MCF 10A (cell line): ENCODE measurements at places on chromosomes 1 and 21. TPM values are rescaled to one million over a fixed set of nuclear protein-coding genes. Genes with fewer than 3 reads are reported as not detected.

- DNase-seq: peak; percentile 87
Measured at GRCh38 chr1:233904633-233905415, at the start of gene SLC35F3. Gene SLC35F3, plus strand, starts transcription at chr1:233904676.

- no peak for DNase-seq
Measured at GRCh38 chr1:173014160-173014559, 36.6 kb downstream of the TNFSF18 start.

GRCh38 chr21:33964706-33965325 lies 49.2 kb upstream of the ATP5PO start:
- DNase-seq: no peak

DNA sequence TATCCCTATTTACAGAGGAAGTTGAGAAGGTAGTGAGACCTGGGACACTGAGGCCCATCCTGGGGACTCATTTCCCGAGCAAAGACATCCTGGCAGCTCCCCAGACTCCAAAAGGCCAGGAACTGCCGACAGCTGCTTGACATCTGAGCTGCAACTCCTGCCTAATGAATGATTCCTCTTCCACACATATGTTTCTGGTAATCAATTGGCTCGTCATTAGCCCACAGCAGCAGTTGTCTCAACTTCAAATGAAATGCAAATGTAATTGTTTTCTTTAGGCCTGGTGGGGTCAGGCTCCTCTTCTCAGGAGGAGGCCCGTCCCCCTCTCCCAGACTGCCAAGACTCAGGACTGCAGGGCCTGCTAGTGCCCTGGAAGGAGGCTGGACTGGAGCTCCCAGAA lies 61.8 kb upstream of the DISP3 start:
- DNase-seq: no peak

DNA sequence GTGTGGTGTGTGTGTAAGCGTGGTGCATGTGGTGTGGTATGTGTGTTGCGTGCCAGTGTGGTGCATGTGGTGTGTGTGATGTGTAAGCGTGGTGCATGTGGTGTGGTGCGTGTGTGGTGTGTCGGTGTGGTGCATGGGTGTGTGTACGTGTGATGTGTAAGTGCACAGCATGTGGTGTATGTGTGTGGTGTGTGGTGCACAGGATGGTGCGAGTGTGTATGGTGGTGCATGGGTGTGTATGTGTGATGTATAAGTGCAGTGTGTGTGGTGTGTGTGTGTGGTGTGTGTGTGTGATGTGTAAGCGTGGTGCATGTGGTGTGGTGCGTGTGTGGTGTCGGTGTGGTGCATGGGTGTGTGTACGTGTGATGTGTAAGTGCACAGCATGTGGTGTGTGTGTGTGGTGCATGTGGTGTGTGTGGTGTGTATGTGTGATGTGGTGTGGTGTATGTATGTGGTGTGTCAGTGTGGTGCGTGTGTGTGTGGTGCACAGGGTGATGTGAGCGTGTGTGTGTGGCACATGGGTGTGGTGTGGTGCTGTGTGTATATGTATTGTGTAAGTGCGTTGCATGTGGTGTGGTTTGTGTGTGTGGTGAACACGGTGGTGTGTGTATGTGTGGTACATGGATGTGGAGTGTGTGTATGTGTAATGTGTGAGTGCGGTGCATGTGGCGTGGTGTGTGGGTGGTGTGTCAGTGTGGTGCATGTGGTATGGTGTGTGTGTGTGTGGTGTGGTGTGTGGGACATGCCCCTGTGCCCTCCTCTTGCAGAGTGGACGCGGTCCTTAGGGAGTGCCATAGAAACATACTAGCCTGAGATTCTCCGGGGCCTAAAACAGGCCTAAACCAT lies 1.1 kb upstream of the C2CD2 start:
- no peak for DNase-seq

GRCh38 chr1:231584117-231584516 lies 42.5 kb upstream of the DISC1 start:
- DNase-seq: peak; percentile 73

- DNase-seq: peak; percentile 44
Measured at GRCh38 chr21:39314143-39315027, 953 bp upstream of the BRWD1 start.

DNA sequence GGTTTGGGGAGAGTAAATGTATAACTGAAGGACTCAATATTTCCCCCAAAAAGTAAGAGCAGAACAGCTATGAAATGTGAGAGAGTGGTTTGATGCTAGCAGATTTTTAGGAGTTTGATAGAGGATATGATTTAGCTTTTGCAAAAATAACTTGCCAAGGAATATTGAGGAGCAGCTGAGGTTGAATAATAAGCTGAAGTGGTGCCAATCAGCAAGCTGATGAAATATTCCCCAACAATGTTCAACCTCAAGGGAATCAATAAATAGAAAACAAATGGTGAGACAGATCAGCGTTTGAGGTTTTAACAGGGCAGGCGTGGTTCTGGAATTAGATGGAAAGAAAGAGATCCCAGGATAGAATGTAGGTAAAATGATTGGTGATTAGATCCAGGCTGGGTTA lies 413.4 kb upstream of the ADAMTS5 start:
- DNase-seq: no peak

- no peak for DNase-seq
Measured at GRCh38 chr1:115343200-115343737, 5.2 kb upstream of the NGF start.

DNA sequence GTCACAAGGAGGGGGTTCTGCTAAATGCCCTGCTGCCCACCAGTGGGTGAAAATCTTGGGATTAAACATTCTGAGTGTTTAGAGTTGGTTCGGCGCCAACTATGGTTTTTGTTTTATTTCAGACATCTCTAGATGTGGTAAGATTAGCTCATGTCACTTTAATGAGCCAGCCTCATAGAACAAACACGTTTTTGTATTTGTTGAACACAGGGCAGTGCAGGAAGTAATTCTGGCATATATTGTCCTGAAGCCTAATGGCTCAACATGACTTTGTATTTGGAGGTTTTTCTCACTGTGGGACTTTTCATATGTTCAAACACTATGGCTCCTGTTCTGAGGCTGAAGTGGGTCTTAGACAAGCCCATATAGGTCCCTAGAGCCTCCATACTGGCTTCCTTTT lies 107.8 kb downstream of the NGF start:
- no peak for DNase-seq

GRCh38 chr1:92709738-92710137 lies 75.2 kb downstream of the EVI5 start:
- DNase-seq: peak; percentile 43

ARHGAP29 gene
- 38.6 and 46.7 TPM in 2 replicates for total RNA-seq

DNA sequence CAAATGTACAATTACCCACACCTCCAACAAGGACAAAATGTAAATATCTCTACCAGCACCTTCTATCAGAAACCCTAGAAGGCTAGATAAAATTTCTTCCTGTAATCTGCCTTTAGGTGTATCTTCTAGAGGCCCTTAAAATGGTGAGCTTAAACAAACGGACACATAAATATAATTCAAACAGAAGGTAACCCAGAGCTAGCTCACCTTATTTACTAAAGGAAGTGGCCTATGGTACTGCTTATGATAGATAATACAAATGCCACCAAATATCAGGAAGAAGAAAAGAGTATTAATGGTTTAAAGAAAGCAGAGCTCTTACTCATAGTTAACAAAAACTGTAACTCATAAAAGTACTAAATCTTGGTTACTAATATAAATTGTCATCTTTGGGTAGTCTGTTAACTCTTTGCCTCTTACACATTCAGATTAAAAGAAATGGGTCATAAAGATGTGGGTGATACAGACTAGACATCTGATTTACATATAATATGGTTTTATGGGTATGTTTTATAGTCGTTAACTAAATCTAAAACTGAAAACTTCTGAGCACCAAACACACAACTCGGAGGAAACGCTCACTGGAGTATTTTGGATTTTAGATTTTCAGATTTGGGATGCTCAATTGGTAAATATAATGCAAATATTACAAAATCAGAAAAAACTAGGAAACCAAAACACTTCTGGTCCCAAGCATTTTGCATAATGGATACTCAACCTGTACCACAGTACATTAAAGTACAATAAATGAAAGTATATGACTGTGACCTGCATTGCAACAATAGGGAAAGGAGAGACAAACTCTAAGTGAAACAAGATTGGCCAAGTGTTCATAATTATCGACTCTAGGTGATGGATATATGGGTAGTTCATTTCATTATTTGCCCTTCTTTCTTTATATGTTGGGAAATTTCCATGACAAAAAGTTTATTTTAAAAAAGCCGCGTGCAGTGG lies 23.2 kb downstream of the TRIT1 start:
- no peak for DNase-seq

DNA sequence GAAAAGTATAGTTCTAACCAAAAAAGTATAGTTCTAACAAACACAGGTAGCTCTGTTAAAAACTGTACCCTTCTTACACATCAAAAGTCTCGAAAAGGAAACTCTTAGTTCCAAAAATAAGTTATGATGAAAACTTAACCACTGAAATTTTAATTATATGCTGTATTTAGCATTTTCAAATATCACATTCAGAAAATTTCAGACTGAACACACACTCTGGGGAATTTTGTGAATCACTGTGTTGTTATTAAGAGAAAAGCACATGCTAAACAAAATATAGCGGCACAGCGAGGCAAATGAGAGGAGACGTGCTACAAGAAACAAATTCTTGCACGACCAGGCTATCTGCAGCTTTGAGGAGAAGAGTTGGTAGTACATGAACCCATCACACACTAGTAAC lies 30.4 kb downstream of the VAV3 start:
- no peak for DNase-seq

BRDT gene
- total RNA-seq: not detected in 2 replicates

TEDDM1 gene
- not detected in 2 replicates for total RNA-seq

CTSK gene
- total RNA-seq: 6.2 and 6.4 TPM in 2 replicates

GRCh38 chr1:26548841-26549240 lies 19.3 kb downstream of the RPS6KA1 start:
- DNase-seq: no peak

GRCh38 chr1:202725526-202725925 lies 15.3 kb upstream of the SYT2 start:
- no peak for DNase-seq

DNA sequence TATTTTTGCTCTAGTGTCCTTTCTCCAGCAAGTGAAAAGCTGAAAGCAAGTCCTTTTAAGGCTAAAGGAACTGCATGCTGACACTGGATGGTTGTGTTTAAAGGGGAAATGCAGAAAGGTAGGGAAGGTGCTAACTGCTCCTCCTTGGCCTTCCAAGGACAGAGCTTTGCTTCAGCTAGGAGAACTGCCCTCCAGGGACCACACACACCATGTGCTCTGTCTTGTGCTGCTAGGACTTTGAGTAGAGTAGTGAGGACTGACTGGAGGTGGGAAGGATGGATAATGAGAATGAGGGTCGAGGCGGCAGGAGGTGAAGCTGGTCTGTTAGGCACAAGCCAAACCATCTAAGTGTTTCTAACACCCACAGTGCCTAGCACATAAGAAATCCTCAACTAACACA lies 77.9 kb downstream of the WDR3 start:
- DNase-seq: no peak

DNA sequence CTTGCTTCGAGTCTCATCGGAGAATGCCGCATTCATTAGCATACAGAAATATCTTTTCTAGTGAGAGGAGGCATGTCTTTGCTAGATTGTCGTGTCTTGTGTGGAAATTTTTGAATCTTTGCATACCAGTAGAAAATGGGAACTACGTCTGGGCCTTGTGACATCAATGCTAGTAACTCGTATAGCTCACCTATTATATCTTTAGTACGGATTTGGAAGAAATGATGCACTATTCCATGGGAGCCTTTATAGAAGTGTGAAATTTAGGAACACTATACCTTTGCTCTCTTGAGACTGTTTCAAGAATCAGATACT lies 835 bp downstream of the UHMK1 start:
- DNase-seq: peak; percentile 19

DNA sequence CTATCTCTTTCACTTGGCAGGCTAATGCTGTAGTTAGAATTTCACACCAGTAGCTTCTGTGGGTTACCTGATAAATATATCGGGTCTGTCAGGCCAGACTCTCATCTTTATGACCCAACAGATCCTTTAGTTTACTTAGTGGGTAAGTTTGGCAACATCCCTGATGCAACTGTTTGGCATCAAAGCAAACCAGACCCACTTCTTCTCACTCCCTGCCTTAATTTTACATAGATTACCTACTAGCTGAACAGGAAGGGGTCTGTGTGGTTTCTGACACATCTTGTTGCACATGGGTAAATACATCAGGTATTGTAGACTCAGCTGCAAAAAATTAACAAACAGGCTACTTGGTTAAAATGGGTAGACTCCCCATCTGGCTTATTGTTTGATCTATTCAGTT lies 3.2 kb upstream of the GUK1 start:
- no peak for DNase-seq

- no peak for DNase-seq
Measured at GRCh38 chr1:231734417-231734816, 107.8 kb downstream of the DISC1 start.

CYYR1 gene
- not detected in 2 replicates for total RNA-seq

DNA sequence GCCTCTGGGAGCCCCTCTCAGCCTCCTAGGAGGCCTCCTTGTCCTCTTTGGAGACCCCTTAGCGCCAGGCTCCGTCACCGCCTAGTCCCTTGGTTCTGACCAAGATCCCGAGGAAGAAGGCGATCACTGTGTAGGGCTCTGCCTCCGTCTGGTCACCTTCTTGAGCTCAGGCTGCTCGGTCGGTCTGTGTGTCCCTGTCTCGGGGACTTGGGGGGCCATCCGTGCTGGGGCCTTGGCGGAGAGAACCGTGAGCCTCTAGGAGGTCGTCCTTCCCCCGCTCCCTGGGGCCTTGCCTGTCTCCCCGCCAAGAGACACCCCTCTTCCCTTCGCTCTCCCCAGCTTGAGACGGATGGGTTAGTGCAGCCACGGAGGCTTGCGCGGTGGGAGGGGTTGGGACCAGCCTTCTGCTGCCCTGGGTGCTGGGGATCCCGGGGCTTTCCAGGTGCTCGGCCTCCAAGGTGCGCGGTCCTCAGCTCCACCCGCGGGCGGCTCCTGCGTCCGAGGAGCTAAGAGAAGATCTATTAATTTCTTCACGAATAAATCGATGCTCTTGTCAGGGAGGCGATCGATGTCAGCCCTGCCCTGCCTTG lies 701 bp upstream of the INSRR start:
- DNase-seq: no peak

DNA sequence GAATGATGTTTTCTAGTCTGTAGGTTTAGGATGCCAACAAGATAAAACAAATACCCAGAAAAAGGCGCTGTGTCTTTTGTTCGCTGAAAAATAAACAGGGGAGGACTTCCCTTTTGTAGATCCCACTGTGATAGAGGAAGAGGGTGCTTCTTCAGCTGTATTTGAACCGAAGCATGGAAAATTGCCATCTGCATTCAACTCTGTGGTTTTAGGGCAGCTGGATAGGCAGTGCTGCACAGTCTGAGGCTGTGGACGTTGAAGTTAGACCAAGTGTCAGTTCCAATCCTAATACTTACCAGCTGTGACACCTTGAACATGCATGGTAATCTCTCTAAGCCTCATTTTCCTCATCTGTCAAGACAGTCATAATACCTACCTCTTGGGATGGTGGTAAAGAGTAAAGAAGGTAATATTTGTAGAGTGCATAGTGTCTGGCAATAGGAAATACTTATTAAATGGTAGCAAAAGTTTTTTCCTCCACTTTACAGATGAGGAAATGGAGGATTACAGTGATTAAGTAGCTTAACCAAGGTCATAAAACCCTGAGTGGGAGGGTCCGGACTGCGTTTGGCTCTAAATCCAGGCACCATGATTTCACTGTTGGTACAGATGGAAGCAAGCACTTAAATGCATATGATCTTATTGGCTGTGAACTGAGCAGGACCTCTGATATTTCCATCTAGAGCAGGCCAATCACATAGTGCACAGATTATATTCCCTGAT lies 48.5 kb downstream of the UTP25 start:
- DNase-seq: no peak
